ENCODE measurements at places on chromosomes 4 and X. TPM values are rescaled to one million over a fixed set of nuclear protein-coding genes. Genes with fewer than 3 reads are reported as not detected.

GRCh38 chr4:138185859-138186645 lies 56.1 kb downstream of the SLC7A11 start:
- no peaks in the 10 kb centered on the region for H3K27me3 ChIP-seq
- H3K27ac ChIP-seq: no peak overlapping the region
- H3K4me3 ChIP-seq: no peak overlapping the region
- H3K4me1 ChIP-seq: no peaks in the 10 kb centered on the region
- H3K36me3 ChIP-seq: peaks cover 12% of the 10 kb centered on the region

DNA sequence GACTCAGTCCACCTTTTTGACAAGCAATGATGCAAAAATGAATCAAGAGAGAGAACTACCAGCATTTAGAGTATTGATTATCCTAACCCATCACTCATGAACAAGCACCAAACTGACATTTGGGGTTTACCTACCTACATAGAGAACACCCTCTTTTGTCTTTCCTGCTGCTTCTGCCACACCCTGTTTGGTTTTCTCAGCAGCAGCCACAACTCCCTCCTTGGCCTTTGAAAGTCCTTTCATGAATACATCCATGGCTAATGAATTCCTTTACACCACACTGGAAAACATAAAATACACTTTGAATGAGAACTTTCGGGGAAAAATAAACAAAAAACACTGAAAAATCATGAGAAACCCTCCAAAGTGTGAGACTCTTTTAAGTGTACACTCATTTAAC lies 1.5 kb downstream of the SNCA start:
- no peak overlapping the region for H3K27ac ChIP-seq
- no peak overlapping the region for H3K4me3 ChIP-seq
- H3K4me1 ChIP-seq: peaks cover 21% of the 10 kb centered on the region
- DNase-seq: no peak

DNA sequence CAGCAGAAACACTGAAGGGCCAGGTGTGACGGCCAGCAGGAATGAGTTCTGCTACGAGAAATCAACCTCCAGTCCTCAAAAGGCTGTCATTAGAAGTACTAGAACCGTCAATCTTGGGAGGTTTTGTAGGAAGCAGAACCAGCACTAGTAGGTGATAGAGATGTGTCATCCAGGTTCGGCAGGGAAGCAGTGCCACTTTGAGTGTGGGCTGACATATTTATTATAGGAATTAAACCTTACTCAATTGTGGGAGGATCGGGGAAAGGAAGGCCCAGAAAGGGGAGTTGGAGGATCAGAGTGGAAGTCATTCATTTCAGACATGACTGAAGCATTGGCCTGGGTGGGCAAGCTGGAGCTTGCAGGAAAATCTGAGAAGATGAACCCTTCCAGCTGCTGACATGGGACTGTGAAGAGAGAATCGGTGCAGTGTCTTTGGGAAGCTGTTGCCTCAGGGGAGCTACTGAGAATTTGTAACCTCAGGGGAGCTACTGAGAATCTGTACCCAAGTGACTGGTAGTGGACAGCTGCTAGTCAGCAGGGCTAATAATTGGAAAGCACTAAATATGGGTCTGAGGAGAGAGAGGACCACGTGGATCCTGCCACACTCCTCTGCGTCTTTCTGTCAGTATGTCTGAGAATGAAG lies 177.4 kb downstream of the SPRY1 start:
- no peak overlapping the region for H3K4me3 ChIP-seq
- DNase-seq: no peak
- H3K27me3 ChIP-seq: peaks cover 5% of the 10 kb centered on the region
- peaks cover 9% of the 10 kb centered on the region for H3K4me1 ChIP-seq
- no peak overlapping the region for H3K27ac ChIP-seq
- peaks cover 3% of the 10 kb centered on the region for H3K36me3 ChIP-seq

DNA sequence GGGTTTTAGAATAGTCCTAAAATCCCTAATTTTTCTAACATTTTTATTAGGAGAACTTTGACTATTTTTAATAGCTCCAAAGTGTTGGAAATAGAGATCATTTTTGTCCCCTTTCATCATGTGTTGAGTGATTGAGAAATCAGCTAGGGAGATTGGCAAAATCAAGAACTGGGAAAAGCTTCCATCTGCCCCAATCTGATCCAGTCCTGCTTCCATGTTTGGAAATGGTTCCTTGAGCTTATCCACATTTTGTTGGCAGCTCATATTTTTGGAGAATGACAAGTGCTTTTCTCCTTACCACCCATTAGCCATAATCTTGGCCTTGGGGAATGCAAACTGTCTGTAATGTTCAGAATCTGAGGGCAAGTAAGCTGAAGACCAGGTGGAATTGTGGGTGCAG lies 73.9 kb downstream of the SYNPO2 start:
- H3K4me3 ChIP-seq: no peak overlapping the region
- peaks cover 2% of the 10 kb centered on the region for H3K4me1 ChIP-seq
- DNase-seq: no peak
- H3K27ac ChIP-seq: no peak overlapping the region

Gene NXF2
- not detected for total RNA-seq

DNA sequence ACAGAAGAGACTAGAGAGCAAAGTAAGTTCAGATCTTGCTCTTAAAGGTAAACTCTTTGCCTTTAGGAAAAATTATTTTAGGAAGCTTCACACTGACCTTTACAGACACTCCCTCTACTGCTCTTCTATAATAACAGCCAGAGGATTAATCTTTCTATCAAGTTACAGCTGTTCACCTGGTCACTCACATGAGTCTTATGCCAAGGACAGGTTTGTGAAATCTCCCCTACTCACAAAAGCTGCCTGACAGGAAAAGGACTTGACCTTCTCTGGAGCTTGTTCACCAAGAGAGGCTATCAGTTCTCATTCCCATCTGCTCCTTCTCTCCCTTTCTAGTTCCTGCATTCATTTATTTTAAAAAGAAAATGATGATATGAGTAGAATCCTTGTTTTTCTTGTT lies 117.3 kb downstream of the C4orf51 start:
- H3K27me3 ChIP-seq: no peaks in the 10 kb centered on the region
- H3K36me3 ChIP-seq: peaks cover 31% of the 10 kb centered on the region
- no peak overlapping the region for H3K27ac ChIP-seq
- peaks cover 4% of the 10 kb centered on the region for H3K4me1 ChIP-seq
- no peak for DNase-seq

All from activated CD8-positive, alpha-beta memory T cell treated with anti-CD3 and anti-CD28 coated beads, Interleukin-2, amount 10 ng/mL, durations not matched to agents 7 days and 5 days (primary cell).